H9 (cell line): ENCODE measurements at places on chromosomes 2 and 18. TPM values are rescaled to one million over a fixed set of nuclear protein-coding genes. Genes with fewer than 3 reads are reported as not detected.

RUFY4 gene
- 0.44 and 0.66 TPM in 2 replicates for total RNA-seq

NT5C1B gene
- total RNA-seq, result not detected in 2 replicates

SLC9A2 gene
- total RNA-seq, result 0.04 TPM in 2 replicates

- no peak overlapping the region for H3K27ac ChIP-seq
- no peak for DNase-seq
- no peaks in the 10 kb centered on the region; the same call in 1 of the 2 replicates for H3K36me3 ChIP-seq
- no peaks in the 10 kb centered on the region for H3K27me3 ChIP-seq
- H3K4me1 ChIP-seq, result no peaks in the 10 kb centered on the region; the same call in 1 of the 2 replicates
Measured at GRCh38 chr2:232075080-232075479, 113.6 kb downstream of the DIS3L2 start.

DNA sequence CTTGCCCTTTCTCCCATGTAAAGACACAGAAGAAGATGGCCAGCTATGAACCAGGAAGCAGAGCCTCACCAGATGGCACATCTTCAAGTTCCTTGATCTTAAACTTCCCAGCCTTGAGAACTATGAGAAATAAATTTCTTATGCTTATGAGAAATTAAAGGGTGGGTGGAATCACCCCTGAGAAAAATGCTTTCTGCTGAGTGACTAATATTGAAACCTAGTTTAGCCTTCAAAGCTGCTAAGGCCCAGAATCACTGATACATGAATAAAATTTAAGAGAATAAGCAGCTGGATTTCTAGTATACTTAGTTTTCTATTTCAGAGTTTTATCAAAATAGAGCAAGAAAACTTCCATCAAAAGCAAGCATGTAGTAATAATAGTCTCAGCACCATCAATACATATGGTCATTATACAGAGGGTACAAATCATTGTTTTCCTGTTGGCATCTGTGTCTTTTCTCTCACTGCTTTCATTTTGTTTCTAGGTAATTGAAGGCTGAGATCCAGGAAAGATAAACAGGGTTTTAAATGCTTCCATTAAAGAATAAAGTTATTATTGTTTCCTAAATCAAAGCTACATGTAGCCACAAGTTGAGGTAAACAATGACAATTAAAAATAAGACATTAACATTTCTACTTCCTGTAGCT is 53.3 kb upstream of the COL5A2 start:
- no peak for DNase-seq
- H3K27me3 ChIP-seq, result no peaks in the 10 kb centered on the region
- H3K4me3 ChIP-seq, result no peak overlapping the region
- H3K27ac ChIP-seq, result no peak overlapping the region

DNA sequence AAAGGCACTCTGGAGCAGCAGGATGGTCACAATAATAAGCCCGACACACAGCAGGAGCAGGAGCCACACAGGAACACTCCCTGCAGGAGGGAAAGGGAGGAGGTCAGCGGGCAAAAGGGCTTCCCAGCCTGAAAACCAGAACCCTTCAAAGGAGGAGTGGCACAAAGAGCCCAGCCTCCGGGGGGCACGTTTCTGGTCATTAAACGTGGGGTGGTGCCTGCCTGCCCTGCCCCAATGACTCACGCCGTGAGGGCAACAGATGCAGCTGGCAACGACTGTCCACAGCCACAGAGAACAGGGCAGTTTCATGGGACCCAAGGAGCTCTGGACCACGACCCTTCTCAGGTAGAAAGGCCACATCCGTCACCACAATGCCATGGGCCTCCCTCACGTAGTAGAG is 3.0 kb downstream of the PREB start:
- no peaks in the 10 kb centered on the region for H3K4me1 ChIP-seq
- H3K36me3 ChIP-seq, result peaks cover 38% of the 10 kb centered on the region
- H3K27me3 ChIP-seq, result no peaks in the 10 kb centered on the region
- no peak overlapping the region for H3K27ac ChIP-seq

DNA sequence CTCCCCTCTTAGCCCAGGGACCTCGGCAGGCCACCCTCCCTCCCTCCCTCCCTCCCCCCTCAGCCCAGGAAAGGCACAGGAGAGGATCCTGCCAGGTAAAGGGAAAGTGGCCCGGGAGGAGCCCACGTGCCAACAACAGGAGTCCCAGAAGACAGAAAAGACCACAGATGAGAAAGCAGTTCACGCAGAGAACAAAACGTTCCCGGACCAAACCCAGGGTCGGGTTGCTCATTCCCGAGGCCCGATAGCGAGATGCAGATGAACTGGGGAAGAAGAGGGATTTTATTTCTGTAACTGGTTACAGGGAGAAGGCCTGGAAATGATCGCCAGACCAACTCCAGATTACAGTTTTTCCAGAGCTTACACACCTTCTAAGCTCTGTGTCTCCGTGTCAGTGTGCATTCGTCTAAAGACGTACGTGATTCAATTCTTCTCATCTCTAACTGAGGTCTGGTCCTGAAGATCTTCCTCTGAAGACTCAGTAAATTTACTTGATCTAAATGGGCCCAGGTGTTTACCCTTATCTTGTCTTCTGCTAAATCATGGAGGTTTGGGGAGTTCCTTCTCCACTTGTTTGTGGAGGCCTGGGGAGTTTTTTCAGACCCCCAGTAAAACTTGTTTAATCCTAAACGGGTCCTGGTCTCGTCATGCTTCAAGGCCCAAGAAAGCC is 807 bp upstream of the NEU4 start:
- peaks cover 8% of the 10 kb centered on the region for H3K4me1 ChIP-seq
- H3K4me3 ChIP-seq, result no peak overlapping the region
- H3K27me3 ChIP-seq, result peaks cover 9% of the 10 kb centered on the region; the same call in 1 of the 2 replicates
- H3K27ac ChIP-seq, result no peak overlapping the region
- H3K36me3 ChIP-seq, result no peaks in the 10 kb centered on the region

DNA sequence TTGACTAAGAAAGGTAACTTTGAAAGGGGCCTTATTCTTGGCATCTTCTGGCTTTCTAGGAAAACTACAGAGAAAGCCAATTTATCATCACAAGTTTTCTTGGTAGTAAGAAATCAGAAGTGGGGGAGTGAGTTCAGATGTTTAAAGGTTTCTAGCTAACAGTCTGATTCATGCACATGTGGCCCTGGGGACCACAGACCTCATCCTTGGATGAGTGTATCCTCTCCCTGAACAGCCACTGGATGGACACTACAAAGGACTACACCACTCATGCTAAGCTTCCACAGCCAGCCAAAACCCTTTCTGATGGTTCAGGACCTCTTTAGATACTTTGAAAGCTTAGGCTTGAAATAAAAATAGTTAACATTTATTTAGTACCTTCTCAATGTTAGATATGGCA is 218.3 kb upstream of the STK17B start:
- DNase-seq, result no peak
- H3K36me3 ChIP-seq, result no peaks in the 10 kb centered on the region
- no peak overlapping the region for H3K27ac ChIP-seq

GRCh38 chr2:233837694-233838229 is 16.6 kb downstream of the HJURP start:
- peaks cover 88% of the 10 kb centered on the region for H3K36me3 ChIP-seq
- H3K4me1 ChIP-seq, result no peaks in the 10 kb centered on the region
- no peak overlapping the region for H3K27ac ChIP-seq
- no peaks in the 10 kb centered on the region for H3K27me3 ChIP-seq
- H3K4me3 ChIP-seq, result no peak overlapping the region

DNA sequence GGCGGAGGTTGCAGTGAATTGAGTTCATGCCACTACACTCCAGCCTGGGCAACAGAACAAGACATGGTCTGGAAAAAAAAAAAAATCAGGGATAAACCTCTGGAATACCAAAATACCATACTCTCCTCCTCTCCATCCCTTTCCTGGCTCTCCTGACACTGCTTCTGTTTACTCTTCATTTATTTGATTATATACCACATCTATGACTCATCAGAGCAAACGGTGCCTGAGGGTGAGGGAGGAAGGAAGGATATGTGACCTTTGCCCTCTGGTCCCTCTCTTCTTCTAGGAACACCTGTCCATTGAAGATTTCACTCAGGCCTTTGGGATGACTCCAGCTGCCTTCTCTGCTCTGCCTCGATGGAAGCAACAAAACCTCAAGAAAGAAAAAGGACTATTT is 30.0 kb downstream of the VIL1 start:
- no peak overlapping the region for H3K4me3 ChIP-seq
- no peak for DNase-seq
- H3K36me3 ChIP-seq, result peaks cover 25% of the 10 kb centered on the region
- H3K27ac ChIP-seq, result no peak overlapping the region
- H3K27me3 ChIP-seq, result no peaks in the 10 kb centered on the region
